HTR-8/SVneo (cell line): ENCODE measurements at places on chromosomes 13 and 19.

DNA sequence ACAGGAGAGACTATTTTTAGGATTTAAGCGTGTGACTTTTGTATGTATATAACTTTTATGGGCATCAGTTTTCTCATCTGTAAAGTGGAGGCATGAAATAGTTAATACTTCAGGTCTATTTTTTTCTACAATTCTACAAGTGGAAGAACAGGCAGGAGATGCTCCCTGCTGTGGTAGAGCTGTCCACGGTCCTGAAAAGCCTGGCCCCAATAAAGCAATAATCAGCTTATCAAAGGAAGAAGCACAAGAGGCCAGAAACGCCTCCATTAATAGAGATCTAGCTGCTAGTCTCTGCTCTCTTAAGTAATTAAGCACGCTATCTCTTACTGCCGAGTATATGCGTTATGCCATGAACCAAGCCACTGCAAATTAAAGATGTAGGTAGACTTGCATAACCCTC is 28.0 kb upstream of the WASF3 start:
- peak; percentile 34 for DNase-seq

DNA sequence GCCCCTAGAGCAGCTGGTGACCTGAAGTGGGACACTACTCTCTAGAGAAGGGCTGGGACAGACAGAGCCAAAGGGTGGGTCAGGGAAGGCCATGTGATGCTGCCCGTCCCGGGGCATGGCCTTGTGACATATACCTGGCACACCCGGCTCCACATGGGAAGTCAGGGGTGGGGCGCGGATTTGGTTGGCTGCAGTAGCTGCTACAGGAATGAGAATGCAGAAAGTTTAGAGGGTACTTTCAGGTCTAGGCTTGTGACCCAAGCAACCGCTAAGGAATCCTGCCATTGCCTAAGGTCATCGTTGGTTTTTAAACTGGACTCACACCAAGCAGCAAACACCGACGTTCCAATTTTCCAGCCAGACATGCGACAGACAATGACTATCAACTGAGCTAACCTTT is 25.9 kb downstream of the RCBTB2 start:
- DNase-seq, result no peak

DNA sequence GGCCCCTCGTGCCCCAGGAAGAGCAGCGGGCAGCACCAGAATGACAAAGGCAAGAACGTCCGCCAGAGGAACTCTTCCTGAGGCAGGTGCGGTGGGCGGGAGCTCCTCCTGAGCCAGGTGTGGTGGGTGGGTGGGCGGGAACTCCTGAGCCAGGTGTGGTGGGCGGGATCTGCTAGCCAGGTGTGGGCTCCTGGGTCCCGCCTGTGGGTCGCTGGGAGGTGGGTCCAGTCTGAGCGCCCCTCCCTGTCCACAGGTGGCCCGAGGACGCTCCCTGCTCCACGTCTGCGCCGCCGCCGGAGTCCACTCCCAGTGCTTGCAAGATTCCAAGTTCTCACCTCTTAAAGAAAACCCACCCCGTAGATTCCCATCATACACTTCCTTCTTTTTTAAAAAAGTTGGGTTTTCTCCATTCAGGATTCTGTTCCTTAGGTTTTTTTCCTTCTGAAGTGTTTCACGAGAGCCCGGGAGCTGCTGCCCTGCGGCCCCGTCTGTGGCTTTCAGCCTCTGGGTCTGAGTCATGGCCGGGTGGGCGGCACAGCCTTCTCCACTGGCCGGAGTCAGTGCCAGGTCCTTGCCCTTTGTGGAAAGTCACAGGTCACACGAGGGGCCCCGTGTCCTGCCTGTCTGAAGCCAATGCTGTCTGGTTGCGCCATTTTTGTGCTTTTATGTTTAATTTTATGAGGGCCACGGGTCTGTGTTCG is 7.0 kb upstream of the HCN2 start:
- no peak for DNase-seq

- DNase-seq, result no peak
Observed at GRCh38 chr19:42023121-42023942, 29.3 kb upstream of the ATP1A3 start.

GRCh38 chr19:17090583-17090982 is 15.0 kb downstream of the MYO9B start:
- DNase-seq, result peak; percentile 31

GRCh38 chr13:51432576-51432975 is 20.3 kb downstream of the INTS6 start:
- no peak for DNase-seq

DNA sequence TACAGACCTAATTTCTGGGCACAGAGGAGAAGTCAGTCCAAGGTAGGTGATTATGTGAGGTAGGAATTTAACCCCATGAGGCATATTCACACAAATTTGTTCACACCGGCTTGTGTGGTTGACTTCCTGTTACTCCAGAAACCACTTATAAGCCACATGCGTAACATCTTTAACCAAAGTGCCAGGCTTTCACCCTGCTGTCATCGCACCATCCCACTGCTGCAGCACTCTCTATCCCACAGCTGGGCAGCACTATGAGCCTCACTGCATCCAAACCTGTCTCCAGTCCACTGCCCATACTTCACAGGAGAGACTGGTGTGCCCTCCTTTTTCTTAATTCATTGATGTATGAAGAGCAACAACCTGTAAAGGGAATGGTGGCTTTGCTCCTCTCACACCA is 128.2 kb upstream of the ARGLU1 start:
- no peak for DNase-seq

DNA sequence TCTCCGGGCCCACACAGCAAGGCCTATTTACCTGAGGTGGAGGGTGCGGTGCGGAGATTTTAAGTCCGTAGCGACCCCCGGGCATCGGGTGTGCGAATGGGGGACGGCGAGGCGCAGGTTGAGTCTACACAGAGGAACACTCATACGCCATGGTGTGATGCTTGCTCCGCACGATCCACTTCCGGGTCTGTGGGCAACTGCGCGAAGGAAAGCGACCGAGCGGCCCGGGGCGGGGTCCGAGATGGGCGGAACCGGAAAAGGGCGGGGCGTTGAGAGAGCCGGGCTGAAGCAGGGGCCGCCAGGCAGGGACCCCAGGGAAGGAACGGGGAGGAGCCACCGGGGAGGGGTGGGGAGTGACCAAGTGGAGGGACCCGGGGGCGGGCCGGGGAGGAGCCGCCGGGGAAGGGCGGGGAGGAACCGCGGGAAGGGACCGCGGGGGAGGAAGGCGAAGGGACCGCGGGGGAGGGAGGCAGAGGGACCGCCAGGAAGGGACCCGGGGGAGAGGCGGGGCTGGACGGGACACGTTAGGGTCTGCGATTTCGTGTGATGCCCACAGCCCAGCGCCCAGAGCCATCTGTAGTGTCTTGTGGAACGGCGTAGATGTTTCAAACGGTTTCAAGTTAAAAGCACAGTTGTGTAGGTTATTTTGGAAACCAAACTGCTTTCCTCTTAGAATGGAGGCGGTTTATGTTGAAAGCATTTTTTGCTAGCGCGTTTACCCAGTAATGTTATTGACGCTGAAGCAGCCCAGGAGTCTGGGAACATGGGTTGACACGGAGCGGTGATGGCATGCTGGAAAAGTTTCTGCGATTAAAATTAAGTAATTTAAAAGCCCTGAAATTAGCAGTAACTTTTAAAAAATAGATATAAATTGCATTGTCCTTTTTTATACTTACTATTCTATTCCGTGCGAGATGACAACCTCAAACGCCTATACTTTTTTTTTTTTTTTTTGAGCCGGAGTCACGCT is at the start of gene ZNF160:
Gene ZNF160 (minus strand): TSS at position 189 of the 970 bp plus-strand sequence. CDS start 17,146 bp downstream, outside the sequence.
- DNase-seq, result peak; percentile 97

GRCh38 chr13:103799028-103799427 is 732.8 kb upstream of the SLC10A2 start:
- no peak for DNase-seq

DNA sequence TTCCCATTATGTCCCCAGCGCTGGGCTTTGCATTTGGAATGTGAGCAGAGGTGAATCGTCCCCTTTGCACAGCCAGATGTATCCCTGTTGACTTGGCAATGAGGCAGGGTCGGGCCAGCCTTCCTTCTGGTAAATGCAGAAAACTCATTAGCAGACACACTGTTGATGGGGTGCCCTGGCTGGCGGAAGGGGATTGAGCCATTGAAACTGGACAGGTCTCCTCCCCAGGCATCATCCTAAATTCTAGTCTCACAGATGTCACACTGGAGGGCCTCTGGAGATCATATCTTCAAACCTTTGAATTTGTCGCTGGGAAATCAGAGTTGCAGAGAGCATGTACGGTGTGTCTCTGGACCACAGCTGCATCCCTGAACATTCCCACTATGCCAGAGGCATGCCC is 219.5 kb upstream of the TSHZ3 start:
- no peak for DNase-seq

GRCh38 chr13:27455331-27455855 is 5.0 kb upstream of the MTIF3 start:
- DNase-seq, result no peak

DNA sequence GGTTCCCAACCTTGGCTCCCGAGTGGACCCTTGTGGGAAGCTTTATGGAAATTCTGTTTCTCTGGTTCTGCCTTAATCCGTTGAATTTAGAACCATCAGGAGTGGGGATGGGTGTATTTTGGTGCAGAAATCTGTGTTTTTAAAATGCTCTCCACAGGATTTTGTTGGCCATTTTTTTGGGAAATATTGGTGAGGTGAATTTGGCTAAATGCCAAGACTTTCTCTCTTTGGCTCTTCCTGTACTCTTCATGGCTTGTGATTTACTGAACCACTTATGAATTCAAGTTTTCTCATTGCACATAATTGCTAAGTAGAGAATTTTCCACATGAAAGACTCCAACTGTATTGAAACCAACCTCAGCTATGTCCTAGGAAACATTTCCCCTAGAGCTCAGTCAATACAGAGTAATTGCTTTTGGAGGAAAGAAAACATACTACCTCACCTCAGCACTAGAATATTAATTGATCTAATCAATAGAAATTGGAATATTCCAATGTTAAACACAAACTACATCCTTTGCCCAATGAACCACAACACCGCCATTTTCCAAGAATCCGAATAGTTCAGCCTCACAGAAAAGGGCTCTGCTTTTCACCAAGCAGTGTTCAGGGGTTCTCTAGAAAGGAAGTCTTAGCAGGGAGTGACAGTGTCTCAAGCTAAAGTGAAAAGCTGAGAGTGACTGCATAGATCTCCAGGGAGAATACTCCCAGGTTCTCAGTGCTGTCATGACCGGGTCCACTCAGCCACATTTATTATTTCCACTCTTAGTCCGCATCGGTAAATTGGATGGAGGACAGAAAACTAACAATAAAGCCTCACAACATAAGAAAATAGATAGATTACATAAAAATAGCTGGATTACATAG is 60.3 kb downstream of the ERCC5 start:
- DNase-seq, result no peak

DNA sequence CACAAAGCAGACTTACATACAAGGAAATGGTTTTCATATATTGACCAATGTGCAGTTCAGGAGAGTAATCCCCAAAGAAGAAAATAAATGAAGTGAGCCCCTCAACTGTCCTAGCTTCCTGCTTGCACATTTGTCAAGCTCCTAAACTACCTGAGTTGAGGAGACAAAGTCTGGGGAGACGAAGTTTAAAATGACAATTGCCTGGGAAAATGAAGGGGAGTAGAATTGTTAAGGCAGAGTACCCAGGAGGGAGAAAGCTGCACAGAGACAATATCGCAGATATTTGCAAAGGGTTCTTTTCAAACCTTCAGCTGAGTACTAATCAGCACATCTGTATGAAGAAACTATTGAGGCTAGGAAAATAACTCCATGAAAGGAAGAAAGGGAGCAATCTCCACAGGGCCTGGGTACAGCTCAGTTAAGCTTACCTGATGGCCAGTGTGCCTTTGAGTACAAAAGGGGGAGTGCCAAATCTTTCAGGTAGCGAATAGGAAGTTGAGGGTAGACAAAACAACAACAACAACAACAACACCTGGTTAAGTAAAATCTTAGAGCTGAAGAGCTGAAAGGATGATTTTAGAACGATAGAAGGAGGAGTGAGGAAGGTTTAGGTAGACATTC is 1700.1 kb upstream of the PRR20A start:
- DNase-seq, result no peak

DNA sequence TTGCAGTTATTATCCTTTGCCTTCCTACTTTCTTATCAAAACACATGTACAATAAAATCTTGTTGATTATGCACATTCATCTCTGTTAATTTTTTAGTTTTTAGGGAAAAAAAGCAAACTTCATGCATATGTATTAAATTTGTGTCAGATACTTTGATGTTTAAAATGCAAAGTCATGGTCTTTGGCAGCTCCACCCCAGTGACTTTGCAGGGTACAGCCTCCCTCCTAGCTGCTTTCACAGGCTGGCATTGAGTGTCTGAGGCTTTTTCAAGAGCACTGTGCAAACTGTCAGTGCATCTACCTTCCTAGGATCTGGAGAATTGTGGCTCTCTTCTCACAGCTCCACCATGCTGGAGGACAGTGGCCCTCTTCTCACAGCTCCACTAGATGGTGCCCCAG is 1988.1 kb upstream of the PCDH20 start:
- DNase-seq, result no peak

DNA sequence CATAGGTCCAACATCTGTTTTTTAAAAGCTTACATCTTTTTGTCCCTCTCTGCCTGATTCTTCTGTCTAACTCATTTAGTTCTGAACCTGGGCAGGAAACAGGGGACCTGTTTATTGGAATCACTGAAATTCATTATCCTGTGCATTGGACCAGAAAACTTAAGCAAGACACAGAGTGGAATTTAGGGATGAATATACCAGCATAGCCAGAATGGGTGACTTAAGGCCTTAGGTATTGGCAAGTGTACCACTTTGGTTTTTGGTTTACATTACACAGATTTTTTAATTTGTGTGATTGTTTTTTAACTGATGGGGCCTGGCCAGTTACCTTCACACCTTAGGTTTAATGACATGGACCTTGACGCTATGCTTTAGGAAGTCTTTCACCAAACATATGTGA is 232.5 kb downstream of the GPC5 start:
- no peak for DNase-seq

GRCh38 chr19:46631481-46631880 is 4.5 kb downstream of the GNG8 start:
- DNase-seq, result peak; percentile 43

- DNase-seq, result peak; percentile 68
Observed at GRCh38 chr19:5138606-5139582, 170.0 kb downstream of the KDM4B start.

GRCh38 chr13:87754097-87754496 is 82.9 kb downstream of the SLITRK5 start:
- no peak for DNase-seq

- DNase-seq, result no peak
Observed at GRCh38 chr13:65085977-65086376, 2144.2 kb downstream of the PCDH9 start.

GRCh38 chr13:113061271-113061625 is 44.3 kb upstream of the F7 start:
- no peak for DNase-seq

DNA sequence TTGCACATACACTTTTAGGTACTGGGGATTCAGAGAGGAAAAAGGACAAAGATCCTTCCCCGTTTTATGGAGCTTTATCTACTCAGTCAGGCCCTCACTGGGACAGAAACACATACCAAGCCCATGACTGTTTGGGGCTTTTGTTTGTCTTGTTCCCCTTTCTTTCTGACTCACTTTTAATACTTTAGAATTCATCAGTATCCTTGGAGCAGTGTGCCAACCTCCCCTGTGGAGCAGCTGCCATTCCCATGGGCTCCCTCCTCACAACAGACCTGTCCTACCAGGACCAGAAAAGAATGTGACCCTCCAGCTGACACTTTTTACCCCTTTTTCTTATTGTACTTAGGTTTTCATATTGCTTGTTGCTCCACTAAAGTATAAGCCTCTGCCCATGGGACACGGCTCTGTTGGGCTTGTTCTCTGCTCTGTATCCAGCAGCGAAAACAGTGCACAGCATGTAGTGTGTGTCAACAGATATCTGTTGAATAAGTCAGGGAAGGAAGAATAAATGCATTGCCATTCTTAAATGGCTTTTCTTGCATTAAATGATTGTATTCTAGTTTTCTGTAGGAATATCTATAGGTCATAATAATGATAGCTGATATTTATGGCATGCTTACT is 431.1 kb downstream of the EFNB2 start:
- DNase-seq, result peak; percentile 28
